ENCODE measurements at places on chromosomes 7 and 10. TPM values are rescaled to one million over a fixed set of nuclear protein-coding genes. Genes with fewer than 3 reads are reported as not detected.
A peak's percentile ranks its signal among the peaks of the same experiment; 100 is the strongest.

RBM20 gene
- total RNA-seq: 0.07 TPM

DNA sequence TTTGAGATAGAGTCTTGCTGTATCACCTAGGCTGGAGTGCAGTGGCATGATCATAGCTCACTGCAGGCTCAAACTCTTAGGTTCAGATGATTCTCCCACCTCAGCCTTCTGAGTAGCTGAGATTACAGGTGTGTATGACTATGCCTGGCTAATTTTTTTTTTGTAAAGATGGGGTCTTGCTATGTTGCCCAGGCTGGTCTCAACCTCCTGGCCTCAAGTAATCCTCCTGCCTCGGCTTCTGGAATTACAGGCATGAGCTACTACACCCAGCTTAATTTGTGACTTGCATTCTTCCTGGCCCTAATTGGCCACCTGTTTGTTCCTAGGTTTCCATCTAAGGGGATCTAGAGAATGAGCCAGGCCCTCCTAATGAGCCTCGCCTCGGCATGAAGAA lies 9.3 kb downstream of the ARHGAP22 start:
- no peak for DNase-seq

GRCh38 chr7:158407581-158408317 lies 179.9 kb downstream of the PTPRN2 start:
- no peak for DNase-seq

TDRD1 gene
- total RNA-seq: 0.16 TPM

DNA sequence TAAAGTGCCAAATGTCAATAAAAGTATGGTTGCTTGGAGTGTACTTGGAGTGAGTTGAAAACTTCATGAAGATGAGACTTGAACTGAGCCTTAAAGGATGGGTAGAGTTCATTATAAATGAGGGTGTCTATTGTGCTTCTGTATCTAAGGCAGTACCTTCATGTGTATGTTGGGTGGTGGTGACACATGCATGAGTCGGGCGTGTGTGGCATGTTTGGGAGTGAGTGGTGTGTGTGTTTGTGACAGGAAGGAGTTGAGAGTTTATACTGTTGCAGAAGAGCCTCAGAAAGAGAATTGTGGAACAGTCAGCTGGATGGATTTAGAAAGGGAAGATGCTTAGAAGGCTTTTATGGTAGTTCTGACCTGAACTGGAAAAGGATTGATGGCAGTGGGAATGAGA lies 6.0 kb upstream of the ZRANB1 start:
- no peak for DNase-seq

DNA sequence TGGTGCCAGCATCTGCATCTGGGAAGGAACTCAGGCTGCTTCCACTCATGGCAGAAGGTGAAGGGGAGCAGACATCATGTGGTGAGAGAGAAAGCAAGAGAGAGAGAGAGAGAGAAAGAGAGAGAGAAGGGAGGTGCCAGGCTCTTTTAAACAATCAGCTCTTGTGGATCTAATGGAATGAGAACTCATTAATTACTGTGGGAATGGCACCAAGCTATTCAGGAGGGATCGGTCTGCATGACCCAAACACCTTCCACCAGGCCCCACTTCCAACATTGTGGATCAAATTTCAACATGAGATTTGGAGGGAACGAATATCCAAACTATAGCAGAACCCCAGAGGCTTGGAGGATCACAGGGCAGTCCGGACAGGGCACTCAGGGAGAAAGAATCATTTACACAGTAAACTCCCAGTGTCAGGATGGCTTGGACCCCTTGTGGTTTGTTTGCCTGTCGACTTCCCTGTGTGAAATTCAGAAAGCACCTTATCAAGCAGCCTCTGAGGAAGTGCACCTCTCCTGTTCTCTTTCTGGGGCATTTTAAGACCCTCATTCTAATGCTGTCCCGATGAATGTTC lies 308.5 kb downstream of the REEP3 start:
- DNase-seq: no peak

MAP3K8 gene
- 40.3 TPM for total RNA-seq

- no peak for DNase-seq
Measured at GRCh38 chr10:58951746-58952145, 224.7 kb upstream of the PHYHIPL start.

GRCh38 chr10:131830446-131831130 lies 70.2 kb upstream of the PPP2R2D start:
- no peak for DNase-seq

WEE2 gene
- total RNA-seq: not detected

HOXA13 gene
- total RNA-seq: not detected

GIMAP6 gene
- total RNA-seq: 44.9 TPM

GRCh38 chr10:125083576-125083920 lies 76.8 kb downstream of the CTBP2 start:
- no peak for DNase-seq

GRCh38 chr7:100346921-100347320 lies 11.0 kb upstream of the PILRB start:
- no peak for DNase-seq

CRPPA gene
- 1.6 TPM for total RNA-seq

GJD4 gene
- not detected for total RNA-seq

ANK3 gene
- 12.8 TPM for total RNA-seq

TAS2R5 gene
- 0.88 TPM for total RNA-seq

IQUB gene
- total RNA-seq: not detected

DNA sequence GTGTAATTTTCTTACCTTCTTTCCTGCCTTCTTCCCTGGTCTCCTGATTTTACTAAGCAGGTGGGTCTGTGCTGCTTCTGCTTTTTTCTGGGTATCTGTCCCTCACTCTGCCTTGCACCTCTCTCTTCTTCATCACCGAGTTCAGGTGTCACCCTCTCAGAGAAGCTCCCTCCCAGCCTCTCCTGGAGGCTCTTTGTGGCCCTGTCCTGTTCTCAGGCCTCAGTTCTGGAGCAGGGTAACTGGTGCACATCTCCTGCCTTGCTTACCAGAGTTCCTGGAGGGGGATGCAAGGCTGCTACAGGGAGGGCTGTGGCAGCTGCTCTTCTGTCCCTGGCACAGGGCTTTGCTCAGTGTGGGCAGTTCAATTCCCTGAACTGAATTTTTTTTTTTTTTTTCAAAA lies 66.1 kb downstream of the RBM33 start:
- DNase-seq: no peak

DNA sequence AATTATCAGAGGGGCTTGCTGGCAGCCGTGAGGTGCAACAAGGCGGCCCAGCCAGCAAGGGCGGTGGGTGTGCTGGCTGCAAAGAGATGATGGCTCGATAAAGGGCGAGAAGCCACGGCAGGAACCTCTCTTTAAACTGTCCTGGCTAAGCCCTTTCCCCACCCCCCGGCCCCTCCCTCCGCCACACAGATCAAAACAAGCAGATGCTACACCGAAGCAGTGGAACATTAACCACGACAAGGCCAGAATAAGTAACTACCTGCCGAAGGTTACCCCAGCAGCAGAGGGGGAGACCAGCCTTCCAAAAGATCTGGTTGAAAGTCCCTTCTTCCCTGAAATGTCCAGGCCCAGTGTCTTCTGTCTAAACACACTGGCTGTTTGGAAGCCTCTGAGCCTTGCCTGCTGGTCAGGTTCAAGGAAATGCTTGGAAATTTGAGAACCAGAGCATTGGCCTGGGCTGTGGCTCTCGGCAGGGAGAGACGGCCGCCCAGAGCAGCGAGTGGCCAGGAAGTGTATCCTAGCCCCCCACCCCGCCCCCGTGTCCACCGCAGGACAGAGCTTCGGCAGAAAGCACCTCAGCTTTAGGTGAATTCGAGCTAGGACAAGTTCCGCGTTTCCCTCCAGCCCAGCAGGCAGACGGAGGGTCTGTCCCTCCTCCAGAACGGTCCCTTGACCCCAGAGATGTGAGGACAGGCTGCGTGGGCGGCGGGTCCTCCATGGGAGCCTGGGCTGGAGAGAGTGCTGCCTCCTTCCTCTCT lies 2.1 kb downstream of the FAM20C start:
- DNase-seq: no peak

CACNA2D1 gene
- total RNA-seq: not detected

GRCh38 chr10:112397592-112397991 lies 23.7 kb downstream of the ACSL5 start:
- DNase-seq: no peak

WAPL gene
- 54.2 TPM for total RNA-seq

SLC35G1 gene
- 4.6 TPM for total RNA-seq

GRCh38 chr7:127578036-127578684 lies 7.2 kb downstream of the GCC1 start:
- DNase-seq: no peak

GRCh38 chr10:35388197-35388596 lies 51.9 kb downstream of the CCNY start:
- DNase-seq: no peak

DNA sequence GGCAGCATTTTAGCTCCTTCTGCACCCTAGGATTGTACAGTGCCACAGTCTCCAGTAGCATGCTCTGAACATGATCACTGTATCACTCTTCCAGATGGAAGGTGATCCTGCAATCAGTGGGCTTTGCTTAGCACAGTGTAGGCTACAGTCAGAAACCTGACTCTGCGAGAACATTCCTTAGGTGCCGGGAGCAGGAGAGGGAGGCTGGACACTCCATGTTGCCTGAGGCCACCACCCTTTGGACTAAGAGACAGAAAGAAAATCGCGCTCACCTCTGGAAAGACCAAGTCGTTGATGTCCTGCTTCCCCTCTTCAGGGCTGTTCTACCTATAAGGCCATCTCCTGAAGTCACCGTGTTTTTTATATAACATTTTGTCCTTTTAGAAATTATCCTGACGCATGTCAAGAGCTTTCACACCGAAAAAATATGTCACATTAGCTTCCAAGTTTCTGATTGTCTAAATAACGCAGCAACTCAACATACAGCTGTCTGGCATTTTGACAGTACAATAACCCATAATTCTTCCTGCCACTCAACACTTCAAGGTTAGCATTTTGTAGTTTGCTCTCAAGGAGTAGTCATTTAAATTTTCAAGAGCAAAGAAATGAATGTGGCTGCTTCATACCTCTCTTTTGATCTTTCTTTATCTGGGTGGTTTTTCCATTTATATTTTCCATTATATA lies 563.1 kb downstream of the LRMDA start:
- no peak for DNase-seq

SPDYE8 gene
- not detected for total RNA-seq

UBTD1 gene
- total RNA-seq: 1.9 TPM

IDI2 gene
- not detected for total RNA-seq

ELN gene
- total RNA-seq: not detected

CHAT gene
- not detected for total RNA-seq

TBX20 gene
- total RNA-seq: not detected

GRCh38 chr7:3206771-3207191 lies 94.3 kb upstream of the SDK1 start:
- DNase-seq: no peak

GRCh38 chr10:73979141-73979808 lies 18.6 kb upstream of the VCL start:
- DNase-seq: no peak

GRCh38 chr10:120927352-120927751 lies 76.2 kb downstream of the WDR11 start:
- DNase-seq: no peak

AMPH gene
- total RNA-seq: not detected

SORCS3 gene
- total RNA-seq: not detected

GRCh38 chr7:78377532-78377931 lies 579.0 kb downstream of the PHTF2 start:
- no peak for DNase-seq

DNA sequence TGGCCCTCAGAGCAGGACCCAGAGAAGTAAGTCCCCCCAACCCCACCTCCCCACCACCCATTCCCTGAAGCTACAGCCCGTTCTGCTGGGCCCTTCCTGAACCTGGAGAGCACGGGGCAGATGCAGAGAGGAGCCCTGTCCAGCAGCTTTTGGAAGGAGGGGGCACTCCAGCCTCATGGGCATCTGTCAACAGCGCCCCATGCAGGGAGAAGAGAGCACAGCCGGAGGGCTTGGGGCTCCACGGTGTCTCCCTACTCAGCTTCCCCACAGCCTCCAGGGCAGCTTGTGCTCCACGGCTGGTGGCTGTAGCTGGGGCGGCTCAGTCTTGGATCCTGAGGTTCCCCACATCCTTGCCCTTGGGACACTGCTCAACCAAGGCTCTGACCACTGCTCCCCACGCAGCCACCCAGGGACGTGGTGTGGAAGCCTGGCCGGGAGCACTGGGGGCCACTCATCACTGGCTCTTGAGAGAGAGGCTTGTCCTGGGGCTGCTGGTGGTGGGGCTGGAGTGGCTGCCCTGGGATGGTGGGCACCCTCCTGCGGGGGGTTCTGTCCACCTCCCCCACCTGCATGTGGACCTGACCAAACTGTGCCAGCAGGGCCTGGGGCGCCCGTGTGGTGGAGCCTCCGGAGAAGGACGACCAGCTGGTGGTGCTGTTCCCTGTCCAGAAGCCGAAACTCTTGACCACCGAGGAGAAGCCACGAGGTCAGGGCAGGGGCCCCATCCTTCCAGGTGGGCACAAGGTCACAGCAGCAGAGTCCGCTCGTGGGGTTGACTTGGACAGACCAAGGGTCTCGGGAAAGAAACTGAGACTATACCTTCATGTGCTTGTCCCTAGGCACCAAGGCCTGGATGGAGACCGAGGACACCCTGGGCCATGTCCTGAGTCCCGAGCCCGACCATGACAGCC lies 4.5 kb downstream of the PRAP1 start:
- no peak for DNase-seq

ZNF365 gene
- total RNA-seq: 0.93 TPM

DNA sequence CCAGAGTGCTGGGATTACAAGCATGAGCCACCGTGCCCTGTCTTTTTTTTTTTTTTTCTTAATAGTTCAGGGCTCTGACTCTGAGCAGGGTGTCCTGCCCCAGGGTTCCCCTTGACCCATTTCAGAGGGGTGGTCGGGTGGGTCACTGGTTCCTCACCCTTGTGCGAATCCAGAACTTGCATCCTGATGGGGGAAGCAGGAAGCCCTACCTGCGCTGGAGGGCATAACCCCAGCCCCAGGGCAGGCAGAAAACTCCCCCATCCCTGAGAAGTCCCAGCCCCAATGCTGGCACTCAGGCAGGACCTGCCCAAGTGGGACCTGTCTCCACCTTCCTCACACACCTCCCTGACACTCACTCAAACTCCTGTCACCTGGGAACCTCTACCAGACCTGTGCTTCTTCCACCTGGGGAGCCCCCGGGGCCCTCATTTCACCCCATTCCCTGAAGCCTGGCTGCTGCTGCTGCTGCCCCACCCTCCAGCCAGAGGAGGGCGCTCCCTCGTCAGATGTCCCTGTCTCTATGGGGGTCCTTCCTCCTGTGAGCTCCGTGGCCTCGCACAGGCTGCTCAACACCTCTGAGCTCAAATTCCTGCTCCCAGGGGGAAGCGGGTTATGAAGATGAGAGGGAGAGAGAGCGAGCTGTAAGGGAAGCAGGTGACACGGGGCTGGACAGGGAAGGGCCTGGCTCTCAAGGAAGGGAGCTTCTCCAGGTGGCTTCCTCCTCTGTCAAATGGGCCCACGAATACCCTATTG lies 15.1 kb upstream of the ZNF273 start:
- peak; percentile 51 for DNase-seq

DNA sequence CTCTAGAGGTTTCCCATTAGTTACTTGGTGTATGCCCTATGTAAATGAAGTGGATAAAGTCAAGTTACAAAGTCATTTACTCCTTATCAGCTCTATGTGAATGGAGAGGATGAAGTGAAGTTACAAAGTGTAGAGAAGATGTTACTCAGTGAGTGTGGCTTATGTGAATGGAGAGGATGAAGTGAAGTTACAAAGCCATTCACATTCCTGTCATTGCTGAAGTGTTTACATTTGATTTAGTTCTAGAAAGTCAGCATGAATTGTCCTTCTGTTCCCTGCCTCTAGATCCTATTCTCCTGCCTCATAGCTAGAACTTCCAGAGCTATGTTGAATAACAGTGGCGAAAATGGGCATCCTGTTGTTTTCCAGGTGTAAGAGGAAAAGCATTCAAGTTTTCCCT lies 880.1 kb downstream of the DNAJB9 start:
- DNase-seq: no peak

Measured in CD8-positive, alpha-beta memory T cell (primary cell).